Astrocyte (in vitro differentiated cells and primary cell): ENCODE measurements at places on chromosomes 4 and X. TPM values are rescaled to one million over a fixed set of nuclear protein-coding genes. Genes with fewer than 3 reads are reported as not detected.

GRCh38 chr4:120009731-120010130, 56.9 kb downstream of the MAD2L1 start:
- peaks cover 3% of the 10 kb centered on the region for H3K4me1 ChIP-seq
- no peaks in the 10 kb centered on the region for H3K36me3 ChIP-seq
- no peak overlapping the region for H3K27ac ChIP-seq
- peak; percentile 11 for DNase-seq

GRCh38 chr4:114658179-114658578, 59.6 kb downstream of the UGT8 start:
- no peak overlapping the region for H3K27ac ChIP-seq
- H3K36me3 ChIP-seq = no peaks in the 10 kb centered on the region
- H3K4me1 ChIP-seq = no peaks in the 10 kb centered on the region
- no peaks in the 10 kb centered on the region for H3K27me3 ChIP-seq
- H3K4me3 ChIP-seq = no peak overlapping the region
- no peak for DNase-seq

Gene BCLAF3
- 8.3 and 9.9 TPM in 2 replicates for total RNA-seq

- H3K36me3 ChIP-seq = no peaks in the 10 kb centered on the region
- H3K27me3 ChIP-seq = no peaks in the 10 kb centered on the region
- no peak overlapping the region for H3K27ac ChIP-seq
- H3K4me1 ChIP-seq = no peaks in the 10 kb centered on the region
Observed at GRCh38 chr4:119794681-119795080, 166.1 kb upstream of the PDE5A start.

Gene FGB
- 2.8 and 3.0 TPM in 2 replicates for total RNA-seq

DNA sequence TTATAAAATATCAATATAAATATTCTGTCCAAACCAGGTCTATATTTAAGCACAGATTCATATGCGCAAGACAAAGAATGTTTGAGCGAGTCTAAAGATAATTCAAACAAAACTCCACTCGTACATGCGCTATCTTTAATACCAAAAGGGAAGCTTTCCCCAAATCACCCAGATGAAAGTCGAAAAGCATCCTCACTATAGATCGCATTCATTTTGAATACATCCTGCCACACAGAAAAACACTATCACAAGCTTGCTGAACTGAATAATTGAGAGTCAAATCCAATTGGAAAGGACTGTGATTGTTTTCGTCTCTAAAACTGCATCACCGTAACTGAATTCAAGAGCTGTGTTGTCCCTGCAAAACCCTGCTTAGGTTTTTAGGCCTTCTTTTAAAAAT, 685 bp downstream of the TASL start:
- no peaks in the 10 kb centered on the region for H3K4me1 ChIP-seq
- H3K4me3 ChIP-seq = no peak overlapping the region
- no peaks in the 10 kb centered on the region for H3K27me3 ChIP-seq
- no peak overlapping the region for H3K27ac ChIP-seq
- no peaks in the 10 kb centered on the region for H3K36me3 ChIP-seq

DNA sequence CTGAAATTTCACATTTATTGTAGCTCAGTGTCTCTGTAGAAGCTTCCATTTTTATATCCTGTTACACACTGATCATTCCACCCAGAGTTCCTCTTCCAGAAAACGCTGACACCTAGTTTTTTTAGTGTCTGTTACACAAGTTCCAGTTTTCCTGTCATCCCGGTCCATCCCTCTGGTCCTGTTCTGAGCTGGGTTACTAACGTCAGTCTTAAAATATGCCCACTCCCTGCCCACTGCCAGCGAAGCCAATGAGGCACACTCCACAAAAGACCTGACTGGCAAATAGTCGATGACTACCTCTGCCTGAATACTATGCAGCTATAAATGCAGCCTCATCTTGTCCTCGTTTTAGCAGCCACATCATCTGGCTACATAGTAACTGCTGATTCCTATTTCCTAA, 30.9 kb upstream of the DDX3X start:
- H3K4me1 ChIP-seq = peaks cover 5% of the 10 kb centered on the region
- no peaks in the 10 kb centered on the region for H3K27me3 ChIP-seq
- H3K27ac ChIP-seq = no peak overlapping the region
- DNase-seq = peak; percentile 18

DNA sequence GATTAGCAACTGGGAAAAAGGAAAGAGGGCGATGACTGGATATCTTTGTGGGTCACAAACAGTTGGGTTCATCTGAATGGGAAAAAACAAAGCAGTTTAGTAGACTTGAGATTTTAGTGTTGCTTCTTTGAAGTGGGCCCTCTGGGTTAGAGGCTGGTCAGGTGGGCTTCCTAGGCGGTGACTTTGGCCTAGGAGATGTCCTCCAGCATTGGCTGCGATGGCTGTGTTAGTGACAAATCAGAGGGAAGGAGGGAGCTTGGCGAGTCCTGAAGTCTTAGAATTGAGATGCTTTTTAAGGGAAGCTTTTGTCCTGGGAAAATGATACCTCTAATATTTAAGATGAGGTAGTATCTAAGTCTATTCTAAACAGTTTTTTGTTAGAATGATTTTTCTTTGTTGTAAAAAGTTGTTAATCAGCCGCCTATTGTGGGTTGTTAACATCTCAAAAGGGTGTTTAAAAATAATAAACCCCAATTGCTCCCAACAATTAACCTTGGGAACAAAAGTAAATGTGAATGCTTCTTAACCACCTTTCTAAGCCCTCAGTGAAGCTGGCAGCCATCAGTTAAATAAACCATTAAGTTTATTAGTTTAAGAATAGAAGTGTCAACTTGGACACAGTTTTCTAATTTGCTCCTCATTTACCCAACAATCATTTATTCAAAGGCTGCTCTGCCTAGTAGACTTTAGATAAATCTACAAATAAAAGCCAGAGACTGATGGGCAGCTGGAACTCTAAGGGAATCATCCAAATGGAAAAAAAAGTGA, 31.7 kb downstream of the DLG3 start:
- no peaks in the 10 kb centered on the region for H3K27me3 ChIP-seq
- peak overlapping the region; percentile 37 for H3K4me3 ChIP-seq
- H3K27ac ChIP-seq = peak overlapping the region; percentile 95
- peaks cover 49% of the 10 kb centered on the region for H3K4me1 ChIP-seq
- no peak for DNase-seq

Gene TMEM150C
- 0.50 and 0.95 TPM in 2 replicates for total RNA-seq

Gene GAB3
- total RNA-seq = 1.7 TPM in 2 replicates

Gene LRAT
- 0.46 and 0.50 TPM in 2 replicates for total RNA-seq

GRCh38 chrX:41692162-41692749, 3.5 kb downstream of the GPR34 start:
- no peaks in the 10 kb centered on the region for H3K36me3 ChIP-seq
- H3K27me3 ChIP-seq = no peaks in the 10 kb centered on the region
- H3K4me1 ChIP-seq = no peaks in the 10 kb centered on the region

Gene TLL1
- total RNA-seq = 1.9 and 2.7 TPM in 2 replicates
